Activated T-cell treated with anti-CD3 and anti-CD28 coated beads for 24 hours (primary cell): ENCODE measurements at places on chromosomes 11 and 22.

DNA sequence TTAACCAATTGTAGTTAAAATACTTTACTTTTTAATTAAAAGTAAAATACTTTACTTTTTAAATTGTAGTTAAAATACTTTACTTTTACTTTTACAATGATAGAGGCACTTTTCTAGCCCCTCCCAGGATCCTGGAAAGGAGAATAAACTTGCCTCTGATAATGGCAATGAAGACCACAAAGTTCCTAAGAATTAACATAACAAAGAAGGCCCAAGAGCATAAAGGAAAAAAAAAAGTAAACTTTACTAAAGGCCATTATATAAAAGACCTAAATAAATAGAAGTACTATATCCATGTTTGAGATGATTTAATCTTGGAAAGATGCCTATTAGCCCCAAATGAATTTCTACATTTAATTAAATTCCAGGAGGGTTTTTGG lies 129.1 kb upstream of the THY1 start:
- DNase-seq = no peak

GRCh38 chr11:95294701-95295100 lies 63.7 kb upstream of the SESN3 start:
- DNase-seq = no peak

DNA sequence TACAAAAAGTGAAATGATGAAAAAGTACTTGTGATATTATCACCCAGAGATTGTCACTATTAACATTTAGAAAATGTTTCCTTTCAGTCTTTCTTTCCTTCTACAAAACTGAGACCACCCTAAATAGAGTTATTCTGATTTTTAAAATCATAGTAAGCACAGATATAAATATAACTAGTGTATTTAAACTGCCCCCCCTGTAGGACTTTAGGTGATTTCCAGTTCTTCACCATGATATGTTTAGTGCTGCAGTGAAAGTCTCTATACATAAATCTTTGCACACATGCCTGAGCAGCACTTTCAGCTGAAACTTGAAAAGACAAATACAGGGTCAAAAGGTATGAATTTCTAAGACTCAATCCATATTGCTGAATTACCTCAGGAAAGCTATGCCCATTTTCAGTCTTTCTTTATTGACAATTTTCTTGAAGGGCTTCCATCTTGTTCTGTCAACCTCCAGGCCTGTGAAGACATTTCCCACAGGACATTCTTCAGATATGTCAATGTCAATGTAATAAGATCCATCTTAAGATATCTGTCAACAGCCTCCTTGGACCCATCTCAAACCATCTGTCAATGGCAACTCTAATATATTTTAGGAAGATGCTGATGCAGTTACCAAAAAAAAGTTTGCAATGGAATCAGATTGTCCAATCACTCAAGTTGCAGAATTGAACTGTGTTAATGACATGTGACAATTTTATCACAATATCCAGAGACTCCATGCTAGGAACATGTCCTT lies 30.8 kb upstream of the LDLRAD3 start:
- no peak for DNase-seq

DNA sequence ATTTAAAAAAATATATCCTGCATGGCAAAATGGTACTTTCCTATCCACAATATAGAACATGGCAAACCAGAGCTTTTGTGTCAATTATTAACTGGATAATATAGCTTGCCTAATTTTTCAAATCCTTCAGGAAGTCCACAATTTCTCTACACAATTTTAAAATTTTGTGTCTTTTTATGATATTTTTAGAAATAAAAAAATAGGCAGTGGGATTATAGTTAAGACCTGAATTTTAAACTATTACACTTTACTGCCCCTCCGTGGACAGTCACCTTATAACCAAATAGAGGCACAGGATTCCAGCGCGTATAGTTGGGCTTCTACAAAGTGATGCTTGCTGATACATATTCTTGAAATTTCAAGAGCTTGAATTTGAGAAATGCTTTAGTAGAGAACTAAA lies 2.1 kb upstream of the DMC1 start:
- peak; percentile 9 for DNase-seq

GRCh38 chr11:44018127-44018521 lies 29.7 kb upstream of the ACCSL start:
- DNase-seq = no peak

DNA sequence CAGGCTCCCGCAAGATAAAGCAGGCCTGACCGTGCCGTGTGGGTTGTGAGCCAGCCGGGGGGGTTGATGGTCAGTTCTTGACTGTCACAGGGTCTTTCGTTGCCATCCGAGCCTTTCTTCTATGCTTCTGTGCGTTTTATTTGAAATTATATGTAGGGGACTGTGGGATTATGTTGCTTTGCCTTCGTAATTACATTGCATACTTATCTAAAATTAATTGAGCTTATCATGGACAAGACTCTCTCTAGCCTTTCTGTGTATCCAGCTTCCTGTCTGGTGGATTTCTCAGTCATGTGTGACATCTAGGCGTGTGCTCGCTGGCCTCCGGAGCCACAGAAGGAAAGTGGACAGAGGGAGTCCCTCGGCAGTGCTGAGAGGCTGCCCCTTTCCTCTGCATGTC lies 93.2 kb downstream of the TBC1D22A start:
- no peak for DNase-seq

DNA sequence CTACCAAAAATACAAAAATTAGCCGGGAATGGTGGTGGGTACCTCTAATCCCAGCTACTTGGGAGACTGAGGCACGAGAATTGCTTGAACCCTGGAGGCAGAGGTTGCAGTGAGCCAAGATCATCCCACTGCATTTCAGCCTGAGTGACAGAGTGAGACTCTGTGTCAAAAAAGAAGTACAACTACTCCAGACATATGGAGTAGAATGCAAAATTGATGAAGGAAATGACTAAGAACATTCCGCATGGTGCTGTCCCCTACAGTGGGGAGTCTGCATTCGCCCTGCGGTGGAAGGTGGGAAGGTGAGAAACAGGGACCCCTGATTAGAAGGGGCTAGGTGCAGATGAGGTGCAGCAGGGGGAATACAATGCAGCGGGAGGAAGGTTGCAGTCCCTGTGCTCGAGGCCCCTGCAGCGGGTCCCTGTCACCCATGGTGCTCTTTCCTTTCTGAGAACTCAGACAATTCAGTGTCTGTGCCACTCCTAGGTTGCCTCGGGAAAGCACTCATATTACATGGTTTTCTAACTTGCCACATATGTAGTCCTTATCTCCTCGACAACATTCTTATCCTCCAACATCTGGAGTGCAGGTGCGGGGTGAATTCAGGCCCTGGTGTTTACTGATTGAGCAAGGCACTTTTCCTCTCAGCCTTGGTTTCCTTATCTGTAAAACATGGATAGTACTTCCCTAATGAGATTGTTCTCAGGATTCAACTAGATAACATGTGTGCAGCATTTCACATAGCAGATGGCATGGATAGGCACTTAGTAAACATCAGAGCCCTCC lies 5.2 kb downstream of the POLD4 start:
- DNase-seq = no peak

- no peak for DNase-seq
These were observed 733 bp downstream of the TRIM5 start for GRCh38 chr11:5684036-5684645.

DNA sequence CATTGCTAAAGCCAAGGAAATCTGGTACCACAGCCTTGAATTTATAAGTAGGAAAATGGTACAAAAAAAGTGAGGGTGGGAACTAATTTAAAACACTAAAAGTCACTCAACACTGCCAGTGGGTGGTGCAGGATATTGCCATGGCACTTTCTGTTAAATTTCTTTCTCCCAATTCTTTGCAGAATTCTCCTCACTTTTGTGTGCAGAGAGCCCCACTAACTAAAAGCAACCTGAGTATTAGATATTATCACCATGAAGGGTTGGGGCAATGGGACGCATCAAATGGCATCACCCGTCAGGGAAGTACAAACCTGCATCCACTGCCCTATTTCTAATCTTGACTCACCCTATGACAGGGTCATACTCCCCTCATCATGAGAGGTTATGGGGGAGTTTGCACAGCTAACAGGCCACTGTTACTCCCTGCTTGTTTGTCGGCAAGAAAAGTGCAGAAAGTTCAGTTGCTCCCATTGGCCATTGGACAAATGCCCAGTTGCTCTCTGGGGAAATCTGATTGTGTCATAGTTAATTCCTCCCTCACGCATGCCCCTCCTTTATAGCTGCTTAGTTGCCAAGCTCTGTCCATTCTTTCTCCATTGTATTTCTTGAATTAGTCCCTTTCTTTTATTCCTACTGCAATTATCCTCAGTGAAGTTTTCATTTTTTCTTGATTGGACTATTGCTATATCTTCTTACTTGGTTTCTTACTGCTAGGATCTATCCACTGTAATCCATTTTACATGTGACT lies 93.8 kb upstream of the BLID start:
- DNase-seq = no peak

DNA sequence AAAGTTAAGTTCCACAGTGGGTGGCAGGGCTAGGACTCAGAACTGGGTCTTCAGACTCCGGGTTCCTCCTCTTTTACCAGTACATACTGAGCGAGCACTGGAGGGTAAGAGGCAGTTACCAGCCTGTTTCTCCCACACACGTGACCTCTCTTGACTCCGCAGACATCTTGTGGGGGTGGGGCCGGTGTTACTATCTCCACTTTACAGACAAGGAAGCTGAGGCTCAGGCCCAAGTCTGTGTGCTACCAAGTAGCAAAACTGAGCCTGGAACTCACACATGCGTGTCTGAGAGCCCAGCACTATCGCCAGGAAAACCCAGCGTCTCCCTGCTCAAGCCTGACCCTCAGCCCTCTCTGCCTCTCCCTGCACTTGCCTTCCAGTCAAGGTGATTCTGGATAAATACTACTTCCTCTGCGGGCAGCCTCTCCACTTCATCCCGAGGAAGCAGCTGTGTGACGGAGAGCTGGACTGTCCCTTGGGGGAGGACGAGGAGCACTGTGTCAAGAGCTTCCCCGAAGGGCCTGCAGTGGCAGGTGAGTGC lies 16.0 kb upstream of the SMIM35 start:
- no peak for DNase-seq

DNA sequence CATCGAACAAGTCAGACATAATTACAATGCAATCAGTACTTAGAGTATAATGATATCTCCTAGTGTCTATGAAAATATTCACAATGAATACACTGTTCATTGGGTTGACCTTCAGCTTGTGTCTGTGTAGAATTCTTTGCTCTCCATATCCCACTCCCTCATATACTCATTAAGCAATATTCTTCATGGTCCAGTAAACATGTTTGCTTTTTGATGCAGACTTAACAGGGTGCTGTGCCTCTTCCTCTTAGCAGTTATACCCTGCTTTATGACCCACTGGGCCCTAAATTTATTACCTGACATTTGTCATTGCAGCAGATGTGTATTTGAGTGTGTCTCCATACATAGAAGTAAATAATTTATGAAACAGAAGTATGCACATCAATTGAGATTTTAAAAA lies 352.5 kb upstream of the CCDC179 start:
- no peak for DNase-seq

DNA sequence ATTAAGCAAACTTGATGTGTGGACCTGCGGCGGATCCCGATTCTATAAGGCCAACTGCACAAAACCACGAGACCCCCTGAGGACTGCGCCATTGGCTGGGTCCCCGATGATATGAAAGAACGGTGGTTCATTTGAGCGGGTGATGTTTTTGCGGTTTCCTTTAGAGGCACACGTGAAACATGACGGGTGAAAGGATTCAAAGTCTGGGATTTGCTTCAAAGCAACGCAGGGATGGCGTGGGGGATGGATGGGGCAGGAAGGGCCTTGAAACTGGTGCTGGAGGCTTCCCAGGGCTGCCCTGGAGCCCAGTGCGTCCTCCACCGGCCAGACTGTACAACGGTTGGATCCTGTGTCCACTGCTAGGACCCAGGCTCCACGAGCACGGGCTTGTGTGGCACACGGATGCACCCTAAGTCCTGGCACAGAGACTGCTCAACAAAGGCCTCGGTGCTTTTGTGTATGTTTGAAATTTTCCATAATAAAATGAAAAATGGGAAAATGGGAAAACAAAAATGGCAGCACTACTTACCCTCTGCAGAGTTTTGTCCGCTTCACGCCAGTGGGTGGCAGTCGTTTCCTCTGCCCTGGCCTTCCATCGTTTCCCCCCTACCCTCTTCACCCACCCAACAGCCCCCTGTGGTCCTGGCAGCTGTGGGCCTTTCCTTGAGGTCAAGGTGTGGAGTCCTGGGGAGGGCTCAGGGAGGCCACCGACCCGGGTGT lies 3.6 kb downstream of the ASCL2 start:
- DNase-seq = no peak

- DNase-seq = no peak
These were observed 676.8 kb downstream of the OPCML start for GRCh38 chr11:132855516-132855915.

GRCh38 chr22:24068717-24069297 lies 57.7 kb downstream of the CABIN1 start:
- no peak for DNase-seq

DNA sequence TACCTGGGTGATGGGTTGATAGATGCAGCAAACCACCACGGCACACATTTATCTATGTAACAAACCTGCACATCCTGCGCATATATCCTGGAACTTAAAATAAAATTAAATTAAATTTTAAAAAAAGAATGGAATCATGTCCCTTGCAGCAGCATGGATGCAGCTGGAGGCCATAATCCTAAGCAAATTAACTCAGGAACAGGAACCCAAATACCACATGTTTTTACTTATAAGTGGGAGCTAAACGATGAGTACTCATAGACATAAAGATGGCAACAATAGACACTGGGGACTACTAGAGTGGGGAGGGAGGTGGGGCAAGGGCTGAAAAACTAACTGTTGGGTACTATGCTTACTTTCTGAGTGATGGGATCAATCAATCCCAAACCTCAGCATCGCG lies 40.9 kb downstream of the CWC15 start:
- DNase-seq = no peak

- DNase-seq = no peak
These were observed 17.3 kb downstream of the MIF start for GRCh38 chr22:23911318-23911980.

DNA sequence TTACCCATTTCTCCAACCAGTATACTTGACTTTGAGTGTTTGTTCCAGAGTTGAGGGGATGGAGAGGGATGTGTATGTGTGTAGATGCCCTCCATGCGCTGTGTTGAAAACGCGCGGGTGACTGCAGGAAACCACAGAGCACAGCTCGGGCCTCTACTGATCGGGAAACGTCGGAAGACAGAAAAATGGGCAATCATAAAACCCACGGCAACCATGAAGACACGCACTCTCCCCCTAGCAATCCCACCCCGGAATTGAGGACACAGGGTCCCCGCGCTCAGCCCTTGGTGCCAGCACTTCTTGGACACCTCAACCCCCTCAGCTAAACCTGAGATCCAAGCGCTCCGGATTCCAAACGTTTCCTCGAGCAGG lies 251 bp upstream of the UQCC3 start:
- no peak for DNase-seq

DNA sequence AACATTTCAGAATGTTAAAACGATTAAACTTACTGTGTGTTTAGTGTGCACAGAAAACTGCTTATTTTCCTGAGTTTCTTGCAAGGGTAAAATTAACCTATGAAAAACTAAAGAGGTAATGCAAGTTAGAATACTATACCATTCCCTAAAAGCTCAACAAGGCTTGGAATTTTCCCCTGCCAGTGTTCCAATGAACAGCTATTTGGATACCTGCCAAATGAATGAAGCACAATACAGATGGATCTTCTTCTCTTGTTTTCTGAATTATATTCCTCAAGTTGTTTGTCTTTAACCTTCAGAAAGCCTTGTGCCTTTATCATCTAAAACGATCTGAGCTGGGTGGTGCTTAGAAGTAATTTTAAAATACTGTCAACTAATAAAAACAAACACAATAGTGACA lies 204.5 kb downstream of the LRRC4C start:
- DNase-seq = no peak
